SHP77 (cell line): ENCODE measurements at places on chromosomes 5 and 9.

DNA sequence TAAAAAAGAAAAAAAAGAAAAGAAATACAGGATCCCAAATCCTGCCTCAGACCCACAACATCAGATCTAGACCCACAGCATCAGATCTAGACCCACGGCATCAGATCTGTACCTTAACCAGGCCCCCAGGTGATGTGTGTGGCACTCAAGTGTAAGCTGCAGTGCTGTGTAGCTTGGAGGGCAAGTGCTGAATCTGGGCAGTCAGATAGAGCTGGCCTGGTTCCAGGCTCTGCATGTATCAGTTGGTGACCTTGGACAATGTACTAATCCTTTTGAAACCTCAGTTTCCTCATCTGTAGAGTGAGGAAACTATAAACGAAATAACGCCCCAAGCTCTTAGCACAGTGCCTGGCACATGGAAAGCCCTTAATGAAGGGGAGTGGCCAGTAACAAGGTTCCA lies 16.7 kb downstream of the COL15A1 start:
- no peak for DNase-seq

DNA sequence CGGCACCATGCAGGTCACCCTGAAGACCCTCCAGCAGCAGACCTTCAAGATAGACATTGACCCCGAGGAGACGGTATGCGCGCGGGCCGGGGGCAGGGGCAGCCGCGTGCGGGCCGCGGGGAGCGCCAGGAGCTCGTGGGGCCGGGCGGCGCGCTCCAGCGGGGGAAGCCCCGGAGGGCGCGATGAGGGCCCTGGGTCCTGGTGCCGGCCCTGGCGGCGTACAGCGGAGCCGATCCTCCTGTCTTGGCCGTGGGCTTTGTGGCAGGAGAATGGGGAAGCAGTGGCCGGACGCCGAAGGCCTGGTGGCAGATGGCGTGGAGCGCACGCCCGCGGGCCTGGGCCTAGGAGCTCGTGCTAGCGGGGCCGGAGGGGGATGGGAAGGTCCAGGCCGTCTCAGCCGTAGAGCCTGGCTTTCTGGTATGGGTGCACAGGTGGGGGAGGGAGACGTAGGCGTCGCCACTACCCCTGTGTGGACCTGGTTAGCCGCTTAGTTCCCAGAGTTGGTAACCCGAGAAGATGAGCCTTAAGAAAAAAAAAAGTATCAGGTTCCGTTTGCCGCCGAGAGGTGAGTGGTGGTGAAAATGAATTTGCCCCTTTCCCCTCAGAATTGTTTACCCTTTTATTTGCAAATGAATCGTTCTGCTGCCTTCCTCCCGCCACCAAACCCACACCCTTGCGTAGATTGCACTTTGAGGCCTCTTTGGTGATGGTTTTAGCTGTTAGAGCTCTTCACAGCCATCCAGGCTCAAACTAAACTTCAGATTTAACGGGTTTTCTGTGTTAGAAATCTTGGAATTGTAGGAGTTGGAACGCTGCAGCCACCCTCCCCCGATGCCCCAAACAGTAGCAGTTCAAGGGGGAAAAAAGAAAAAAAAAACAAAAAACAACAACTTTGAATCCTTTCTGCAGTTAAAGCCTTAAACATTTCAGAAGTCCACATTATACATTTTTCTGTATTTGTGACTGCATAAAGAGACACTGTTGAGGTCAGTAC lies 841 bp downstream of the RAD23B start:
- DNase-seq, result peak; percentile 62

- DNase-seq, result no peak
Observed at GRCh38 chr9:111957856-111958631, 61.4 kb downstream of the UGCG start.

DNA sequence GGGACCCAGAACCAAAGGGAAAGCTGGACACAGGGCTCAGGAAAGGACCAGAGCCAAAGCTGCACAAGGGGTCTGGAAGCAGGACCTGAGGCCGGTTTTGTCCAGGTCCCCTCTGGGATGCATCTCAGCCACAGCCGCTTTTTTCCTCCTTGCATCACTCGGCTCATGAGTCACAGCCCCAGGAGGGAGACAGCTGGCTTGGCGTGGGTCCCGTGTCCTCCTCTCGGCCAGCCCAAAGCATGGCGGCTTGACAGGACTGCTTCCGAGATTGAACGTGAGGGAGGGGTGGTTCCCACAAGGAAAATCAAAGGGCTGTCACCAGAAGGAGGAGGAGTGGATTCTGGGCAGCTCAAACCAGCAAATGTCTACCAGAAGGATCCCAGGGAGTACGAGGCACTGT lies 56.7 kb upstream of the CPLX2 start:
- peak; percentile 39 for DNase-seq

DNA sequence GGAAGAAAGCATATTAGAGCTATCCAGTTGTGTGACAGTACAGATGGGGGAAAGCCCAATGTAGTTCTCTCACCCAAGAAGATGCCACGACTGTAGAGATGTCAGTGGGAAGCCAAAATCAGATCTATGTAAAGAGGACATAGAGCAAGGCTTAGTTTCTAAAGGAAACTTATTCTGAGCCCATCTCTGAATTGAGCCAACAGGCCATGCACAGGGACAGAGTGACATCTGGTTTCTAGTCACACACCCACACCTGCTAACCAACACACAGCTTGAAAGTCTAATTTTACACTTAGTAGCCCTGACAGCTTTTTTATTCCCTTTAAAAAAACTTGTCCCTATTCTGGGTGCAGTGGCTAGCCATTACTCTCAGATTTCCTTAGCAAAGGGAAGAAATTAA lies 22.3 kb downstream of the PRELID2 start:
- DNase-seq, result no peak

DNA sequence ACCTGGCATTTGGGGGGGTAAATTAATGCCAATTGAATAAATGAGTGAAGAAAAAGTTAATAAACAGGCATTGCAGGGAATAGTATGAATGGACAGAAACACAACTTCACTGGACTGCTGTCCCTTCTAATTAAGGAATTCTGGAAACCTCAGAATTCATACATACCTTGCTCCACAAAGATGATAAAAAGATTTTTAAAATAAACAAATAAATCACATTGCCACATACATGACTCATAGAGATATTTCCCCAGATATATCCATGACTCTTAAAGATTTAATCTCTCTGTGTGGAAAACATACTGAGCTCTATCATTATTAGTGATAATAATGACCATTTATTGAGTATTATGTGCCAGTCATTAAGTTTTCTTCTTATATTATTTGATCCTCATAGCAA lies 469.0 kb upstream of the MEF2C start:
- no peak for DNase-seq

- no peak for DNase-seq
Observed at GRCh38 chr9:99690573-99690972, 131.1 kb upstream of the NR4A3 start.

DNA sequence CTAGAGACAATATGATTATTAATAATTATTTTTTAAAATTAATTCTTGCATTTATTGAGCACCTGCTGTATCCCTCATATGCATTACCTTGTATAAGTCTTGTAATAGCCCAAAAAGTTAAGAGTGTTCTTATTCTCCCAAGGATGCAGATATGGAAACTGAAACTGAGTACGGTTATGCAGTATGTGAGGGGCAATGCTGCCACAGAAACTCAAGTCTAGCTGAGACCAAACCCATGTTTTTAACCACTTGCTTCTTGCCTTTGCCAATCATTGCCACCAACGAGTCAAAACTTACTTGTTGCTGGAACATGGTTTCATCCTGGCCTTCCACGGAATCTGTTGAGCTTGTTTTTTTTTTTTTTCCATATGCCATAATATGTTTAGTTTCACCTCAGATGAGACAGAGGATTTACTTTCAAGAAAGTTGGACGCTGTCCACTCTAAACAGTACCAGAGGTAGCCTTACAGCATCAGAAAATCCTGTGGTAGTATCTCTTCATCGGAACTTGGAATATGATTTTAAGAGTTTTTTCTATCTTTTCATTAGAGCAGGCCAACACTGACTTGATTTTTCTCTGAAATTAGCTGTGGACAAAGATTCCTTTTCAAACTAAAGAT lies 27.9 kb downstream of the DOCK8 start:
- DNase-seq, result no peak

GRCh38 chr9:105697871-105698270 lies 3.5 kb downstream of the TMEM38B start:
- no peak for DNase-seq

DNA sequence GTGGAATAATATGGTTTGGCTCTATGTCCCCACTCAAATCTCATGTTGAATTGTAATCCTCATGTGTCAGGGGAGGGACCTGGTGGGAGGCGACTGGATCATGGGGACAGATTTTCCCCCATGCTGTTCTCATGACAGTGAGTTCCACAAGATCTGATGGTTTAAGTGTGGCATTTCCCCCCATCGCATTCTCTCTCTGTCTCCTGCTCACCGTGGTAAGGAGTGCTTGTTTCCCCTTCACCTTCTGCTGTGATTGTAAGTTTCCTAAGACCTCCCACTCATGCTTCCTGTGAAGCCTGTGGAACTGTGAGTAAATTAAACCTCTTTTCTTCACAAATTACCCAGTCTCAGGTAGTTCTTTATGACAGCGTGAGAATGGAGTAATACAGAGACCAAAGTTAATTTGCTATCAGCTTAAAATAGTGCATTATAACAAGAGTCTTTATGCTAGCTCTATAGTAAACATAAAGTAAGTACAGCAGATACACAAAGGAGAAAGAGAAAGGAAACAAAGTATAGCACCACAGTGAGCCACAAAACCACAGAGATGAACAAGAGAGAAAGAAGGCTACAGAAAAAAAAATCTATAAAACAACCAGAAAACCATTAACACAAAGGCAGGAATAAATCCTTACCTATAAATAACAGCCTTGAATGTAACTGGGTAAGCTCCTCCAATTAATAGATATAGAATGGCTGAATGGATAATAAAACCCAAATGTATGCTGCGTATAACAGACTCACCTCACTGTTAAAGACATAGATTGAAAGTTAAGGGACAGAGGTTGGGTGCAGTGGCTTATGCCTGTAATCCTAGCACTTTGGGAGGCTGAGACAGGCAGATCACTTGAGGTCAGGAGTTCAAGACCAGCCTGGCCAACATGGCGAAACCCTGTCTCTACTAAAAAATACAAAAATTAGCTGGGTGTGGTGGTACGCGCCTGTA lies 39.7 kb downstream of the RAPGEF6 start:
- DNase-seq, result no peak

GRCh38 chr5:173745557-173745956 lies 129.1 kb upstream of the BOD1 start:
- DNase-seq, result no peak

- no peak for DNase-seq
Observed at GRCh38 chr5:149881874-149882273, 62.7 kb downstream of the PDE6A start.

- no peak for DNase-seq
Observed at GRCh38 chr5:133663397-133664054, 51.2 kb upstream of the FSTL4 start.

DNA sequence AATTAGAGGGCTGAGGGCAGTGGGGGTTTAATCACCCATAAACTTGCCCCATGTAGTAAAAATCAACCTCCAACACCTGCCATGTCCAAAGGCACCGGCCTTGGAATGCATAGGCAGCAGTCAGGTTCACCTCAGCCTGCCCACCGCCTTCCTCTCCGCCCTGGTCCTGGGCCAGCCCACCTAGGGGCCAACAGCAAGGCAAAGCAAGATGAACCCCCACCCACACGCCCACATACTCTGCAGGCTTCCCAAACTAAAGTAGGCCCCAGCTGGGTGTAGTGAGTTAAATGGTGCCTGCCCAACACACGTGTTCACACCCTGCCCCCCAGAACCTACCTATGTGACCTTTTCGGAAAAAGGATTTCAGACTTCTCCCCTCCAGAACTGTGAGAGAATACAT lies 92.9 kb upstream of the RAI14 start:
- DNase-seq, result no peak

DNA sequence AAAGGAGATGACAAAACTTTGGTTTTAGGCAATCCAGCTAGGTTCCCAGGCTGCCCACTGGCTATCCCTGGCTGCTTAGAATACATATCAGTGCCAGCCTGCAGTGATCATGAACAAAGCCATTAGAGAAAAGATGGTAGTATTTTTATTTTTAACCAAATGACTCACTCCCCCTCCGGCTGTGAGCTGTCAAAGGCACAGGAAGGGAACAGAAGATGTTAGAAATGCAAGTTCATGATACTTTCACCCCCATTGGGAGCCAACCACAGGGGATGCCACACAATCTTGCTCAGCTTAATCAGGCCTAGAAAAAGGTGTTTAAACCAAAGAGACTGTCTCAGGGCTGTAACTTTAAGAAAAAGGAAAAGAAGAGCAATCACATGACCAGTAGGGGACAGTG lies 70.3 kb upstream of the ASTN2 start:
- no peak for DNase-seq

DNA sequence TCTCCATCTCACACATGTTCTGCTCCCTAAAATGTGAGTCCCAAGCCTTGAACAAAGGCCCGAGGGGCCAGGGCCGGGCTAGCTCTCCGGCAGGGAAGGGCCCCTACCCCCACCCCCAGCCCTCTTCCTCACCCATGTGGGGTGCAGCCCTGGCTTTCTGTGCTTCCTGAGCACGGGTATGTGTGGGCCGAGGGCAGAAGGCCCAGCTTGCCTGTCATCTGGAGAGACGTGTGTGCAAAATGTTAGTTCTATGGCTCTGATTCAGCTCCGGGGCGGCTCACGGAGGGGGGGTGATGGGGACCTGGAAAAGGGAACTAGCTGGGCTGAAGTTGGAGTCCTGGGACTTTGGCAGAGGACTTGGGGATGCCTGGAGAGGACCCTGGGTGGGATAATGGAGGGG lies 90.3 kb upstream of the ARAP3 start:
- DNase-seq, result no peak

DNA sequence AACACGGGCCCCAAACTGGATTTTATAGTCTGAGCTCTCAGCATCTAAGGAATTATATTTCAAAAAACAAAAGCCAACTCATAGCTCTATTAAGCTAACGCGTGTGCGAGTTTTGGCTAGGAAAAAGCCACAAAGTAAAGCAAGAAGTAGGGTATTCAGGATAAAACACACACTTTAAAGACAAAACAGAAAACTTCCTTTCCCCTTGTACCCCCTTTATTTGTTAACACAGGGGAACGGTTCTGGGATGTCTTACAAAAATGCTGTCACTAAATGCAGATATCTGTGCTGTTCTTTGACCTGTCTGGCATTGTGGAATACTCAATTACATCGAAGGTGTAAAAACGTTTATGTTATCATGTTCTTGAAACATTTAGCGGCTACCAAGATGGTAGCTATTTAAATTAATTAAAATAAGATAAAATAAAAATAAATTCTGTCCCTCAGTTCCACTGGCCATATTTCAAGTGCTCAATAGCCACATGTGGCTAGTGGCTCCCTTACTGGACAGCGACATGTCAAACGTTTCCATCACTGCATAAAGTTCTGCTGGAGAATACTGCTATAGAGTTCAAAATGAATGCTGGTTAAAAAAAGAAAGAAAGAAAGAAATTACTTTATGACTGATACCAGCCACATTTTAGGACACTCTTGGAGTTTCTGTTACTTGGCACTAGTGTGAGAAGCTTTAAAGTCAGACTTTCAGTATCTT lies 7.2 kb upstream of the MEF2C start:
- DNase-seq, result no peak

DNA sequence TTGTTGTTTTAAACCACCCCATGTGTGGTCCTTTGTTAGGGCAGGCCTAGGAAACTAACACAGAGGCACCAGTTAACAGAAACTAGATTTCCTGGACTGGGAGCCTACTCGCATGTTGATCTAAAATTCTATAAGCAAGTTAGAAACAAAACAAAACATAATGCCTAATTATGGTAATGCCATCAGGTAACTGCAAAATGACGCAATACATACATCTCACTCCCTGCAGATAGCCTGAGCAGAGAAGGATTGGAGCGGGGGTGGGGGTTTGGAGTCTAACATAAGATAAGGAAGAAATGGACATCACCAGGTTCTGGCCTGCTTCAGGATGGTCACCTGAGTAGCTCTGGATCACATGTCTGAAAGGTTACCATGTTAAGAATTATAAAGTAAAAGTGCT lies 113.4 kb upstream of the CTSL start:
- no peak for DNase-seq
